ENCODE measurements at places on chromosomes 16 and 17. TPM values are rescaled to one million over a fixed set of nuclear protein-coding genes. Genes with fewer than 3 reads are reported as not detected.

Gene DNAH3
- not detected for total RNA-seq

Gene CIBAR2
- not detected for total RNA-seq

Gene HYDIN
- total RNA-seq = 0.17 TPM

Gene DNASE1L2
- total RNA-seq = 0.56 TPM

Gene SEZ6L2
- total RNA-seq = 0.68 TPM

Gene TOX3
- total RNA-seq = not detected

Gene TOM1L1
- total RNA-seq = 0.70 TPM

Gene PHOSPHO1
- total RNA-seq = not detected

Gene CXCL16
- total RNA-seq = 1.5 TPM

Gene CACNA1G
- total RNA-seq = not detected

Gene TCAP
- total RNA-seq = 0.60 TPM

Gene PIK3R5
- total RNA-seq = 0.05 TPM

Gene MMP25
- total RNA-seq = not detected

Gene ATP6V0C
- 8.2 TPM for total RNA-seq

Gene RPRML
- 0.09 TPM for total RNA-seq

Gene COASY
- 33.9 TPM for total RNA-seq

DNA sequence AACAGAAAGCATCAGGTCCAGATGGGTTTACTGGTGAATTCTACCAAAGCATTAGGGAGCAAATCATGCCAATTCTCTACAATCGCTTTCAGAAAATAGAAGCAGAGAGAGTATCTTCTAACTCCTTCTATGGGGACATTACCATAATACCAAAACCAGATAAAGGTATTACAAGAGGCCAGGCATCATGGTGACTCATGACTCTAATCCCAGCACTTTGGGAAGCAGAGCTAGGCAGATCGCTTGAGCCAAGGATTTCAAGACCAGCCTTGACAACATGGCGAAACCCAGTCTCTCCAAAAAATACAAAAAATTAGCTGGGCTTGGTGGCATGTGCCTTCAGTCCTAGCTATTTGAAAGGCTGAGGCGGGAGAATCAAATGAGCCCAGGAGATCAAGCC, 23.0 kb downstream of the HBQ1 start:
- no peak for DNase-seq

GRCh38 chr16:57204675-57205074, 18.5 kb downstream of the RSPRY1 start:
- DNase-seq = no peak

GRCh38 chr17:74567397-74567796, at the start of gene CD300H:
Gene CD300H, minus strand, starts transcription at chr17:74567509.
- DNase-seq = no peak

GRCh38 chr17:37037590-37038155, 88.9 kb downstream of the AATF start:
- DNase-seq = no peak

DNA sequence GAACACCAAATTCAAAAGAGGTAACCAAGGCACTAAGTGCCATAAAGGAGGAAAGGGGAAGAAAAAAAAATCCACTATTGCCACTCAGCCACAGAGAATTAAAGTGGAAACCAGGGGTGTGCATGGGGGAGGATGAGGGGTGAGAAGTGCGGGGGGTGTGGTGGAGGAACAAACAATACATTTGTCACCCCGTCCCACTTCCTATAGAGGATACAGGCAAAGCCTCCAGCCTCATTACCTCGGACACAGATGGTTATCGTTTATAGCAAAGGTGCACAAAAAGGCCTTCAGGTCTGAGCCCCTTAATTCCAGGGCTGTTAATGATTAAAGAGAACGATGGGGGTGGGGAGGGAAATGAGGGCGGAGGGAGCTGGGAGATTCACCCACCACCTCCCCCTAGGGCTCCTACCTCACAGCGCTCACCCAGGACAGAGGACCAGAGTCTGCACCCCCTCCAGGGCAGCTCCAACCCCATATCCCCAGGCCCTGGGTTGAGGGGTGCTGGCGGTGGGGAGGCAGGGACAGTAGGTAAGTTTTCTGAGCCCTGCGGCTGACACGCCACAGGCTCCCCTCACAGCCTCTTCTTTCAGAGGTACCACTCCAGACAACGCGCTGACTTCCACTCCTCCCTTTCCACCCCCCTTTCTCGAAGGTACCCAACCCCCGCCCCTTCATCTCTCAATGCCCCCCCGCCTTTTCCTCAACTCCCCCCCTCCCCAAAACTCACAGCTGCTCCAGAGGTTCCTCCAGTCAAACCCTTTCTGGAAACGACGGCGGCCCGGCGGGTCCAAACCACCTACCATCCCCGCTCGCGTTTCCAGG, 470 bp downstream of the DCUN1D3 start:
- DNase-seq = peak; percentile 51

DNA sequence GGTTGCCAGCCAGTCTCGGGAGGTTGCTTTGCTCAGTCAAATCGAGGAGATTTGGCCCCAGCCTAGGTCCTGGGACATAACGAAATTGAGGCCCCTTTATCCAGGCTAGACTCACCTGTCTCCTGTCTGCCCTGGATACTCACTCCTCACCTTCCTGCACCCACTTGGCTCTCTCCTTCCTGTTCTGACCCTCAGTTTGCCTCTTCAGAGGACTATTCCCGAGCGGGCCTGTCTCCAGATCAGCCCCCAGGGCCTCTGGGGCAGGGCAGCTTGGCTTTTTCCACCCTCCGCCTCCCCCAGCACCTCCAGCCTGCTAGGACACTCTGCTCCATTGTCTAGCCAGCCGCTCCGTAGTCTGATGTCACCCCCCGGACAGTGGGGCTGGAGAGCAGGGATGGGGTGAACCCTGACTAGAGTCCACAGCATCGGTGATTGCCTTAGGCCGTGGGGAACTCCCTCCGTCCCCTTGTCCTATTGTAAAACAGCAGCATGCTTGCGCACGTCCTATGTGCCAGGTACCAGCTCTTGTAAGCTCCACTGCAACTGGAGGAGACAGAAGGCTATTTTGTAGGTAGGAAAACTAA, 8.8 kb downstream of the WFIKKN2 start:
- DNase-seq = no peak

DNA sequence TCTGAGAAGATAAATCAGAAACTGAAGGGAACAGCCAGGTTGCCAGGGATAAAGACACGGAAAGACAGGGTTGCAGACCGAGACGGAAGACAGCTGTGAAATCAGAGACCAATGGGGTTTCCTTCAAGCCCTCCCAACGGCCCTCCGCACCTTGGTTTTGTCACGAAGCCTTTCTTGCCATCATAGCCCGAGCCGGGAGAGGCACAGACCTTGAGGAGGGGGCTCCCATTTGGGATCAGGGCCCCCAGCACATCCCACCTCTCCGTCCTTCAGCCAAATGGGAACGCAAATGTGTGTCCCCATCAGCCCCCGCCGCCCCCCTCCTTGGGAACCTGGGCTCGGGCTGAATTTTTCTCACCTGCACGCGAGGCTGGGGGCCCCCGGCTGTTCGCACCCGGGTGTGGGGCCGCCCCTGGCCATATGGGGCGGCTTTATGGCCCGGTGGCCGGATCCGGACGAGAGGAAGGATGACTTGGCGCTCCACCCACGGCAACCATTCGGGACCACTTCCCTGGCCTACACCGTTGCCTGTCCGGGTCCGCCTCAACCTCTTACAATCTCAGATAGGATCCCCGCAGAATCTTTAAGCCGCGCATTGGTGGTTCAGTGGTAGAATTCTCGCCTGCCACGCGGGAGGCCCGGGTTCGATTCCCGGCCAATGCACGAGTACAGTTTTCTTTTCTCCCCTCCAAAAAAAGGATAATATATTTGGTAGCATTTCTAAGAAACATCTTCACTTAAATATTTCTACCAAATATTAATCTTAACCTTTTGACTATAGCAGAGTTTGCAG, 1.4 kb upstream of the HES7 start:
- peak; percentile 76 for DNase-seq

GRCh38 chr16:1363501-1364041, 11.8 kb downstream of the GNPTG start:
- peak; percentile 75 for DNase-seq

GRCh38 chr16:12976496-12976895, 75.1 kb downstream of the SHISA9 start:
- DNase-seq = no peak

GRCh38 chr16:11133344-11133943, 122.6 kb downstream of the SOCS1 start:
- peak; percentile 93 for DNase-seq

- no peak for DNase-seq
These were observed 184.3 kb upstream of the TNRC6C start for GRCh38 chr17:77774182-77774581.

DNA sequence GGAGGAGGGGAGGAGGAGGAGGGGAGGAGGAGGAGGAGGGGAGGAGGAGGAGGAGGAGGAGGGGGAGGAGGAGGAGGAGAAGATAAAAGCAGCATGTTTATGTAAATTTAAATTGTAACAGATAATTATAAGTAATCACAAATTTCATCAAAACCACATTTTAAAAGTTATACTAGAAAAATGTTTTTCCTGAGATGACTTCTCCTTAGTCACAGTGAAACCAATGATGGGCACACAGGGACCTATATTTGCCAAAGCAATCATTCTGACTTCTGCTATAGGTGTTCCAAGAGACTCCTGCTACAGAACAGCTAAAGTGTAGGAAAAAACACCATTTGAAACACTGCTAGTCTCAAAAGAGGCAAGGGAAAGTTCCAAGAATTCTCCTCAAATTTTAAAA, 66.4 kb downstream of the CEP95 start:
- DNase-seq = no peak

DNA sequence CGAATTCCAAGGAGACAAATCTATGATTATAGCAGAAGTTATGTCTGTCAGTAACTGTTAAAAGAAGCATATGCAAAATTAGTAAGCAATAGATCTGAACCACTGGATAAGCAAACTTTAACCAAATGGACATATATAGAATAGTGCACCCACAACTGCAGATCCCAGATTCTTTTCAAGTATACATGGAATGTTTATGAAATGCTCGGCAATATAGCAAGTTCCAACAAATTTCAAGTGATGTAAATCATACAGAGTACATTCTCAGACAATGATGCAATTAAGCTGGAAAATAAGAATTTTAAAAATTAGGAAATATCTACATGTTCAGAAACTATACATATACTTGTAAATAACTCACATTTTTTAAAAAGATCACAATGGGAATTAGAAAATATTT, 8.4 kb upstream of the HELZ start:
- DNase-seq = no peak

DNA sequence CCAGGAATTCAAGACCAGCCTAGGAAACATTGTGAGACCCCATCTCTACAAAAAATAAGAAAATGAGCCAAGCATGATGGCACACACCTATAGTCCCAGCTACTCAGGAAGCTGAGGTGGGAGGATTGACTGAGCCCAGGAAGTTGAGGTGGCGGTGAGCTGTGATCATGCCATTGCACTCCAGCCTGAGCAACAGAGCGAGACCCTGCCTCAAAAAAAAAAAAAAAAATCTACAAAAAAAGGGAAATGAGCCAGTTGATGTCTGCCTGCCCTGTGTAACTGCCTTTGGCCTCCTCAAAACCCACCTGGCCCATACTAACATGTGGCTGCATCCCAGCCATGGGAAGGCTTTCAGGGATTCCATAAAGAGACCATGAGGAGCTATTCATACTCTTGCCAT, 4.5 kb downstream of the RANBP10 start:
- no peak for DNase-seq

- DNase-seq = no peak
These were observed 131.5 kb upstream of the TNRC6C start for GRCh38 chr17:77827039-77827438.

DNA sequence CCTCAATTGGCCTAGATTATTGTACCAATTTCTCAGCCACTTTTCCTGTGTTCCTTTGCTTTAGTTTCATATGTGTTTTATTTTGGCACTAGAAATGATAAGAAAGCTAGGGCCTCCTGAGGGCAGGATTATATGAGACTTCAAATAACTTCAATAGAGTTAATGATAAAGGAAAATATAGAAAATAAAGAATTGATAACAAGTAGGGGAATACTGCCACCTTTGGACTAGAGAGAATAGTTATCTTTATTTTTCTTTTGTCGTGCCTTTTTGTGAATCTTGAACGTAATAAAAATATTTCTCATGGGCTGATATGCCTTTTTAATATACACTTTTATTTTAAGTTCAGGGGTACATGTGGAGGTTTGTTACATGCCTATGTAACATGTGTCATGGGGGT, 29.3 kb upstream of the RBL2 start:
- DNase-seq = no peak

DNA sequence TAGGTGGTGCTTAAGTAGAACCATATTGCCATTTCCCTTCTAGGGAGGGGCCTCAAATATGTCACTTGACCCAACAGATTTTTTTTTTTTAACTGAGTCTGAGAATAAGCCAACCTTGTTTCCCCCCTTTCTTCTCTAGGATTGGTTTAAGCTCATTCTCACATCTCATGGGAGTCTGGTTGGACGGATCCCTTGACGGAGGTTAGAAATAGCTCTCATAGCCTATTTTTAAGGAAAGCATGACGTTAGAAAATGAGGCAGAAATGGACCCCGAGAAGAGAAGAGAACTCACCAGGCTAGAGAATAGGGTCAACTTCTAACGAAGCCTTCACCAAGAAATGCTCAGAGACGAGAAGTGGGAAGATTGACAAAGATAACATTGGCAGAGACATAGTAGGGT, 95.1 kb upstream of the ZFHX3 start:
- DNase-seq = no peak
